ENCODE measurements at places on chromosomes 16 and 17.

GRCh38 chr16:11634312-11634711, 33.9 kb upstream of the SNN start:
- DNase-seq = no peak

DNA sequence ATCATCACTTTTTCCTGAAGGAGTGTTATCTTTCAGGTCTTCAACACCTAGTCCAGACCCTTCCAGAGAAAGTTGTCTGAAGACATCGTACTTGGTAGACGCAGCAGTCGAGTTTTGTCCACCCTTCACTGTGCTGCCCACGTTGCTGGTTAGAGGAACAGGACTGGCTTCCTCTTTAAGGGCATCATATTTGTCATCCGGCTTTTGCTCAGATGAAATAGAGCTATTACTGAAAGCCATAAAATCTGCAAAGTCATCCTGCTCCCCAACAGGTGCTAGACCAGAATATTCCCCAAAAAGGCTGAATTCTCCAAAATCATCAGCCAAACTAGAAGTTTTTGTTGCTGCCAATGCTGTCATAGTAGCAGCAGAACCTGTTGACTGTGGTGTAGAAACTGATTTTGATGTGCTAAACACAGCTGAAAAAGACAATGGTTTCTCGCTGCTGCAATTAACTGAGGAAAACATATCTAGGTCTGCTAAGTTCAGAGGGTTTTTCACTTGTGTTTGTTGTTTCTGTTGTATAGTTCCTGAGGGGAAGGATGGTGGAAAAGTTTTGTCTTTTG, 55.7 kb downstream of the SYNRG start:
- DNase-seq = no peak

DNA sequence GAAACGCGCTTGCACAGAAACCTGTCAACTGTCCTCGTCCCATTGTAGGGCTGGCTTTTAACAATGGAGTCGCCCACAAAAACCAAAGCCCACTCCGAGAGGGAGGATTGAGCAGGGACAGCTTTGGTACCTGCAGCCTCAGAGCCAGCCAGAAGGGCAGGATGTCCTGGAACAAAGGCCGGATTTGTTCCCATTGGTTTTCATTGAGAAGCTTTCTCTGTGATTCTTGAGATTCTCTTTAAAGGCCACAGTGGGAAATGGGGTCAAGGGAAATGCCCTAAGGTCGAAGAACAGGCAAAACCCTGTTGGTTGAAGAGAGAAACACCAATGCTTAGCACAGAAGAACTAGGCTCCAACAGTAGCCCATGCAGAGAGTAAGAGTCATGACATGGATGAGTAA, 65.4 kb downstream of the C16orf78 start:
- no peak for DNase-seq

DNA sequence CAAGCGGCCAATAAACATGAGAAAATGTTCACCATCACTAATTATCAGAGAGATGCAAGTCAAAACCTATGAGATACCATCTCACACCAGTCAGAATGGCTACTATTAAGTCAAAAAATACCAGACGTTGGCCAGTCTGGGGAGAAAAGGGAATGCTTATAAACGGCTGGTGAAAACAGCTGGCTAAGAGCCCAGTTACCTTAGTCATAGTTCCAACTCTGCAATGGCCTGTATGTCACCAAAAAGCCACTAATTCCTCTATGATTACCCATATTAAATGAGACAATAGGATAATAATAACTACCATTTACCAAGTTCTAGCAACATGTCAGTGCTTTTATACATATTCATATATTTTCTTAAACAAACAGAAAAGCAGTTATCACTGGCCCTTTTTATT, 42.9 kb upstream of the CDRT4 start:
- no peak for DNase-seq

DNA sequence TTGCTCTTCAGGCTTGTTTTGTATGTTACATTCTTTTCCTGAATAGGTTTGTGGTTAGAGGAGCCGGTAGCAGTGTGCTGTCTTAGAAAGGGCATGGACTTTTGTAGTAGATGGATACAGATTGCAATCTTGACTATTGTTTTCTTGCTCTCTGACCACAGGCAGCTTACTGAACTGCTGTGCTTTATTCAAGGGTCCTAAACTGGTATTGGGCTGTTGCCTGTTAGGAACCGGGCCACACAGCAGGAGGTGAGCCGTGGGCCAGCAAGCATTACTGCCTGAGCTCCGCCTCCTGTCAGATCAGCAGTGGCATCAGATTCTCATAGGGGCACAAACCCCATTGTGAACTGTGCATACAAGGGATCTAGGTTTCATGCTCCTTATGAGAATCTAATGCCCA, 373.9 kb downstream of the CPPED1 start:
- no peak for DNase-seq

GRCh38 chr17:34781571-34782108, 179.6 kb downstream of the CCT6B start:
- DNase-seq = peak; percentile 75

GRCh38 chr17:38428643-38429371, 543 bp downstream of the ARHGAP23 start:
- no peak for DNase-seq

GRCh38 chr16:89884041-89884421, 10.6 kb downstream of the TCF25 start:
- DNase-seq = no peak

DNA sequence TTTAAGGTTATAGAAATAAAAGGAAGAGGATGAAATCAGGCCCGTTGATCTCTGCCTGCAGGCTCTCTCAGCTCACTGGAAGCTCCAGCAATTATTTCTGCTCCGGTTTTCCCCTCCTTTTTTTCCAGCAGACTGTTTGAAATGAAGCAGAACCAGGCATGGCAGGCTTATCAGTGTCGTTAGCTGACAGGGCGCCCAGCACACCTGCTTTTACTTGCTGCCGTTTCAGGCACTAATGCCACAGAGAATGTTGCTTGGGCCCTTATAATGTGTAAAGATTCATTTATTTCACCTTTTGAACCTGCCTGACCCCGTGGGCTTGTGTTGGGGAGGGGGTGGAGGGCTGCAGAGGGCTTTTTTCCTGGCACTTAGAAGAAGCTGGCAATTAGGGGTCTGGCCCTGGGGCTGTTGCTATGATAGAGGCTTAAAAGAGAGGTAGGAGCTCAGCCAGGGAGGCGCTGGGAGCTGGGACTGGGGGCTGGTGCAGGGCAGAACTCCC, 108.1 kb downstream of the IRX3 start:
- peak; percentile 99 for DNase-seq

DNA sequence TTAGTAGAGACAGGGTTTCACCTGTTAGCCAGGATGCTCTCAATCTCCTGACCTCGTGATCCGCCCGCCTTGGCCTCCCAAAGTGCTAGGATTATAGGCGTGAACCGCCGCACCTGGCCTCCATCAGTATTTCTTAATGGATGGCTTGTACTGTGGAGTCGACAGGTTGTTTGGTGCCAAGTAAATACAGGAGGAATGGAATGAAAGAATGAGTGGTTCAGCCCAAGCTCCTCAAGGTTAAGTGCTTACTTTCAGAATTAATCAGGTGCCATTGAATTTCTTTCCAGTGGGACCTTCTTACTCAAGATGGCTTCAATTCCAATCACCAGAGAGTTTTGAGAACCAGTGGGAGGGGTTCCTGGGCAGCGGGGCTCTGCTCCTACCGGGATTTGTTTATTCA, 25.0 kb downstream of the ALOX15 start:
- no peak for DNase-seq

DNA sequence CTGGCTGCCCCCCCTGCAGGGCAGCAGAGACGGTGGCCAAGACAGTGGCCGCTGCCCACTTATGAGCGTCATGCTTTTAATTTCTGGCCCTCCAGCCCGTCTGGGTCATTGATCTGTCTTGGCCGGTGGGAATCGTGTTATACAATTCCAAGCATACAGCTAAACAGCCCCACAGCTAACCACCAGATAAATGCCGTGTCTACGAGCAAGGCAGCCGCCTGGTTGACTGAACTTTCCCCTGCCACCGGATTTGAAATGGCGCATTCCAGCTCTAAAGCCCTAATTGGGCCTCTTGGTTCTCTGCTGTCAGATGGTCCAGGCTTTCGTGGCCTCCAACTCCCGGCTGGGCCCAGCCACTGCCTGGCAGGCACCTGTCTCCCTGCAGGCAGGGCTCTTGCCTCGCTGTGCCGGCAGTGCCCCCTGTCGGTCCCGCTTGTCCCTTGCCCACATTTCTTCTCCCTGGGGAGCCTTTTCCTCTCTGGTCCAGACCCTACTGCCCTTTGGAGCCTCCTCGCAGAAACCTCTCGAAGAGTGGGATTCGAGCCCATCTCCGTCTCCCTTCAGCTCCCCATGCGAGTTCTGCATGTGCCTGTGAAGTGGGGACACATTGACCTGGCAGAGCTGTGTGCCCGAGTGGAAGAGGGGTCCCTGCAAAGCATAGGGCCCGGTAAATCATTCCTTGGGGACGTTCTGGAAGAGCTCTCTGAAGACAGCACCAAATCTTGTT, 1.8 kb upstream of the RBFOX3 start:
- DNase-seq = peak; percentile 59

All from SK-N-DZ (cell line).